ENCODE measurements at places on chromosomes 5 and 9.

- peak; percentile 60 for DNase-seq
Measured at GRCh38 chr9:131503626-131504465, 1.1 kb downstream of the POMT1 start.

GRCh38 chr9:72808446-72808768 is 144.4 kb downstream of the ALDH1A1 start:
- DNase-seq, result peak; percentile 33

DNA sequence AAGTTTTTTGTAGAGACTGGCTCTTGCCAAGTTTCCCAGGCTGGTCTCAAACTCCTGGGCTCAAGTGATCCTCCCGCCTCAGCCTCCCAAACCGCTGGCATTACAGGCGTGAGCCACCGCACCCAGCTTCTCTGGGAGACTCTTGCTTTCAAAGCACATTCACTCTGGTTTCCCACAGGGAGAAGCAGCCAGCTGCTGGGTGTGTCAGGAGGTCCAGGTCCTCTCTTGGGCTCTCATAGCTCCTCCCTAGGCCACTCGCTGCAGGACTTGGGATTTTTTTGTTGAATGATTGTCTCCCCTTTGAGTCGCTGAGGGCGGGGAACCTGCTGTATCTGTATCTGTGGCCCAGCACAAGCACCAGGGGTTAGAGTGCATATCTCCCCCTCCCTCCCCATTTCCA is 68.4 kb upstream of the RAPGEF1 start:
- no peak for DNase-seq

DNA sequence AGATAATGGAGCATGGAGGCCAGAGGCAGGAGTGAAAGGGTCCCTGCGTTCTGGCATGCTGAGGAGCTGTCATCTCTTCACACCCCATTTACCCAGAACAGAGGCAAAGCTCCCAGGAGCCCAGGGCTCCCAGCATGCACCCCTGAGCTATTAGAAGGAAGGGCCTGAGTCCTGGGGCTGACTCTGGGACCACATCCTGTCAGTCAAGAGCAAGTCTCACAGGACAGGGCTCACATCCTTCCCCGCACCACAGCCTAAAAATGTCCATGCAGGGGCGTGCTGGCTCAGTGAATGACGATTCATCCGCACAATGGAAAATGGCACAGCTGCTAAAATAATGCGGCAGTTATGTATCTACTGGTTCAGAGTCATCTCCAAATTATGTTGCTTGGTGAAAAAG is 31.4 kb downstream of the CAMK2A start:
- DNase-seq, result no peak

DNA sequence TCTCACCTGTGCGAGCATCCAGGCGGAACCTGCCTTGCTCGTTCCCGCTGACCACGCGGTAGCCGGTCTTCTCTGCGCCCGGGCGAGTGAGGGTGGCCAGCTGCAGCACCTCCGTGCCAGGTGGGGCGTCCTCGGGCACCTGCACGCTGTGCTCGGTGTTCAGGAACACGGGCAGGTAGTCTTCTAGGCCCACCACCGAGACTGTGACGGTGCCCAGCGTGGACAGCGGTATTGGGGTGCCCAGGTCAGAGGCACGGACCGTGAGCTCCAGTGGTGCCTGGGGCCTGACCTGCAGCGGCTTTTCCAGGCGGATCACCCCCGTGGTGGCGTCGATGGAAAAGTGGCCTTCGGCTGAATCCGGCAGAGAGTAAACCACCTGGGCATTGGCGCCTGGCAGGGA is 59.5 kb downstream of the FAT2 start:
- DNase-seq, result no peak

DNA sequence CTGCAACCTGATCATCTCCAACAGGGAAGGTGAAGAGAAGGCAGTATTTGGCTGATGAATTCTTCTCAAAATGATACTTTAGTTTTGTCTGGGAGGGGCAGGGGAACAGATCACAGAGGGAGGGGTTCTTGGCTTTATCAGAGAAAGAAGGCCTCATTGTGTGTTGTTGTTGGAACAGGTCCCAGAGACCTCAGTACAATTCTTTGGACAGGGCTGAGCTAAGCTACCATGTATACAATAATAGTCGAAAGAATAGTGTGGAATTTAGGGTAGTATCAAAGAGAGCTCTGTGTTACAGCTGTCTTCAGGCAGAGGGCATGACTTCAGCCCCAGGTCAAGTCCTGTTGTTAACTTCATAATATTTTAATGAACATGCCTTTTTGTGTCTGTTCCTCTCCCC is 39.9 kb downstream of the ARHGAP26 start:
- DNase-seq, result no peak

DNA sequence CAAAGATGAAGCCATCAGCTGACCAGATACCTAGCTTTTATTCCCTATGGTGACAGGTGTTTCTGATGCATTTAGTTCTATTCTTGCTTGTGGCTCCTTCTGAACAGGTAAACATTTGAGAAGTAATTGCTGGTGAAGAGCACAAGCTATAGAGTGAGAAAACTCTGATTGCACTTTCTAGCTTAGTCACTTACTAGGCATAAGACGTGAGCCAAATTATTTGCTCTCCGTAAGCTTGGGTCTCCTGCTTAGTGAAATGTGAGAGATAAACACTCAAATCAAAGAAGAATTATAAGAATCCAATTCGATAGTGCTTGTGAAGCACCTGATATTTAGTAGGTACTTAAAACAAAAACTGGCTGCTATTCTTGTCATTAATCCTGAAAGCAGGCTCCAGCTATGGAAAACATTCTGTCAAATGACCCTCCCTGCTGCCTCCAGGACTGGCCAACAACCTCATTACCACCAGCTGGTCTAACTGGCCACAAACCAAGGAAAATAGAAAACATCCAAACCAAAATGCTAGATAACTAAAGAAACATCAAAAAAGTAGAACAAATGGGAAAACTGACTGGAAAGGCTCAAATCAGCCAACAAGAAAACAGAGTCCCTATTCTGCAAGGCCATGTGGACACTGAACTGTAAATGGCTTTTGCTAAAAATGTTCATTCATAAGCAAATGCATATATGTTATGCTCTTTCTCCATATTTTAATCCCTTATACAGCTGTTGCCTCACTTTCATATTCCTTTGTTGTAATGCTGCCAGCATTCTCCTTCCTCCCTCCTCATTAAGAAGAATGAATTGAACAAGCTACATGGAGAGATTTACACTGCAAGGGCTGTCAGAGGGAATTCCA is 616.1 kb downstream of the DTWD2 start:
- DNase-seq, result no peak

GRCh38 chr9:86351880-86352279 is 2.3 kb downstream of the TUT7 start:
- DNase-seq, result no peak

DNA sequence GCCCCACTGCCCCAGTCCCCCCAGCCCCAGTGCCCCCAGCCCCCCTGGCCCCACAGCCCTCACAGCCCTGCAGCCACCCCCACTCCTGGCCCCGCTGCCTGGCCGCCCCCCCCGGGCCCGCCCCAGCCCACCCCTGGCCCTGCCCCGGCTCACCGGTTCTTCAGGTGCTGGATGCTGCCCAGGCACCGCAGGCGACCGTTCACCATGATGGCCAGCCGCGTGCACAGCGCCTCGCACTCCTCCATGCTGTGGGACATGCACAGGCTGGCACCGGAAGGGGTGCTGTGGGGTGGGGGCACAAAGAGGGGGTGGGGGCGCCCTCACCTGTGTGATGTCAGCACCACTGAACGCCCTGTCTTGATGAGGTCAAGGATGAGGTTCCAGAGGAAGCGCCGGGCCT is 12.8 kb upstream of the CLIC3 start:
- DNase-seq, result no peak
